ENCODE measurements at places on chromosomes 2 and 18.
A peak's percentile ranks its signal among the peaks of the same experiment; 100 is the strongest.

- no peak for DNase-seq
These were observed 93.6 kb downstream of the BCL11A start for GRCh38 chr2:60459851-60460250.

DNA sequence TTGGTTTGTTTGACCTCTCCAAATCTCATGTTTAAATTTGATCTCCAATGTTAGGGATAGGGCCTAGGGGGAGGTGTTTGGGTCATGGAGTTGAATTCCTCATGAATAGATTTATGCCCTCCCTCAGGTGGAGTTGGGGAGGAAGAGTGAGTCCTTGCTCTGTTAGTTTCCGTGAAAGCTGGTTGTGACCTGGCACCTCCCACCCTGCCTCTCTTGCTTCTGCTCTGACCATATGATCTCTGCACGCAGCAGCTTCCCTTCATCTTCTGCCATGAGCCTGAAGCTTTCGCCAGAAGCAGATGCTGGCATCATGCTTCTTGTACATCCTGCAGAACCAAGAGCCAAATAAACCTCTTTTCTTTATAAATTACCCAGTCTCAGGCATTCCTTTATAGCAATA, 231.6 kb upstream of the ERBB4 start:
- no peak for DNase-seq

- DNase-seq = no peak
These were observed 31.6 kb upstream of the NOSTRIN start for GRCh38 chr2:168770796-168771195.

DNA sequence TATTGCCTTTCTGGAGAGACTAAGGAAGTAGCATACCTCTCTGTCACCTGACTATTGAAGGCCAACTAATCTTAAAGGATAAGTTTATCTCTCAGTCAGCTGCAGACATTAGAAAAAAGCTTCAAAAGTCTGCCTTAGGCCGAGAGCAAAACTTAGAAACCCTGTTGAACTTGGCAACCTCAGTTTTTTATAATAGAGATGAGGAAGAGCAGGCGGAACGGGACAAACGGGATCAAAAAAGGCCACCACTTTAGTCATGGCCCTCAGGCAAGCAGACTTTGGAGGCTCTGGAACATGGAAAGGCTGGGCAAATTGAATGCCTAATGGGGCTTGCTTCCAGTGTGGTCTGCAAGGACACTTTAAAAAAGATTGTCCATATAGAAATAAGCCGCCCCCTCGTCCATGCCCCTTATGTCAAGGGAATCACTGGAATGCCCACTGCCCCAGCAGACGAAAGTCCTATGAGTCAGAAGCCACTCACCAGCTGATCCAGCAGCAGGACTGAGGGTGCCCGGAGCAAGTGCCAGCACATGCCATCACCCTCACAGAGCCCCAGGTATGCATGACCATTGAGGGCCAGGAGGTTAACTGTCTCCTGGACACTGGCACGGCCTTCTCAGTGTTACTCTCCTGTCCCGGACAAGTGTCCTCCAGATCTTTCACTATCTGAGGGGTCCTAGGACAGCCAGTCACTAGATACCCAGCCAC, 61.5 kb upstream of the FAM98A start:
- DNase-seq = no peak

DNA sequence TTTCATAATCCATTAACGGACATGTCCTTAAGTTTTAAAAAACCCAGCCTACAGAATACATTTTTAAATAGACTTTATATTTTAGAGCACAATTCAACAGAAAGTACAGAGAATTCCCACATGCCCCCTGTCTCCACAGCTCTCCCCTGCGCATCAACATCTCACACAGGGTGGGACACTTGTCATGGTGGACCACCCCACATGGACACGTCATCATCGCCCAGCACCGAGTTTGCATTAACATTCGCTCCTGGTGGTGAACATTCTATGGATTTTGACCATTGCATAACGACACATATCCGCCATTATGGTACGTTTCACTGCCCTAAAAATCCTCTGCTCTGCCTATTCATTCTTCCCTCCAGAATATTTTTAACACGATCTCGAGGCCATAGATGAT, 1.1 kb upstream of the KCNF1 start:
- no peak for DNase-seq

- no peak for DNase-seq
These were observed 360.1 kb downstream of the NBAS start for GRCh38 chr2:15201009-15201408.

GRCh38 chr2:200252265-200253067, 54.0 kb upstream of the SPATS2L start:
- DNase-seq = no peak

DNA sequence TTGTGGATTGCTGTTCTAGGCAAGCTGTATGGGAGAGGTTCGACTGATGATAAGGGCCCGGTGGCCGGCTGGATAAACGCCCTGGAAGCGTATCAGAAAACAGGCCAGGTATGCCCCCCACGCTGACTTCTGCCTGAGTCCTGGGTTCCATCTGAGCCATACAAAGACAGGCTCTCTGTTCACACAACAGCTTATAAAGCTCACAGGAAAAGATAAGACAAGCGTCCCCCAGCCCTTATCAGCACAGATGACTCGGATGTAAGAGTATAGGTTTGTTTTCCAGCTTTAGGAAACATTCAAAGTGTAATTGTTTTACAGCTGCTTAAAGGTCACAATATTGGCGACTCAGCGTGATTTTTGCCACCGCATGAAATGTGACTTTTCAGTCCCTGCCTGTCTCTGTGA, 12.7 kb downstream of the CNDP2 start:
- no peak for DNase-seq

GRCh38 chr2:158620656-158621055, 163.9 kb downstream of the PKP4 start:
- DNase-seq = no peak

- no peak for DNase-seq
These were observed 4.7 kb upstream of the IL36G start for GRCh38 chr2:112973156-112973555.

DNA sequence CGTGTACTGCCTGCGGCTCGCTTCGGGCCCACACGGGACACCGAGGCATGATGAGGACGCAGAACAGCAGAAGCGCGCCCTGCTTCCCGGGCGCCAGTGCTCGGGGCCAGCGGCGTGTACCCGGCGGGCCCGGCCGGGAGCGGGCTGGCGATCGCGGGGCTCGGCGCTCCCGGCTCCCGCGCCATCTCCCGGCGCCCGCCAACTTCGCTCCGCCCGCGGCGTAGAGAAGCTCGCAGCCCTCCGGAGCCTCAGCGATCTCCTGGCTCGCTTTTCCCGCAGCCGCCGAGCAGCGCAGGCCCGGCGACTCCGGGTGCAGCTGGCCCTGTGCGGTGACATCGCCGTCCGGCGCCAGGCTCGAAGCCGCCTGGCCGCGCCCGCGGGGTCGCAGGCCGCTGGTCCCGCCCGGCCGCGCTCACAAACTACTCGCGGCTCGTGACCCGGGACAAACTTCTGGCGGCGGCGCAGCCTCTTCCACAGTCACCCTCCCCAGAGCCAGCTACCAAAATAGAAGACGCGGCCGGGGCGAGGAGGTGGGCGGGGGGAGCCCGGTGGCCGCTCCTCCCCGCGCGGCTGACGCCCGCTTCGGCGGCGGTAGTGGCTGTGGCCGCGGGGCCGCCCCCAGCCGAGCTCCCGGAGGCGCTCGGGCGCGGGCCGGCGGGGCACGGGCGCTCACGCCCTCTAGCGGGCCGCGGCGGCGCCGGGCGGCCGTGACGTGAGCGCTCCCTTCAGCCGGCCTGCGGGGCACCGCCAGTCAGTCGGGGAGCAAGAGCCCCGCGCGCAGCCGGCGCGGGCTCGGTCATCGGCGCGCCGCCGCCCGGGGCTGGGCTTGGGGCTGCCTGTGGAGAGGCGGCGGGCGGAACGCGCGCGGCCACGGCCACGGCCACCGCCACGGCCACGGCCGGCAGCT, at the start of gene PTPRM:
TSS of gene PTPRM (plus strand) at position 750 of the 907 bp plus-strand sequence. CDS start 503 bp downstream, outside the sequence.
- DNase-seq = peak; percentile 90

GRCh38 chr2:203799908-203800307, 67.7 kb upstream of the CTLA4 start:
- DNase-seq = no peak

DNA sequence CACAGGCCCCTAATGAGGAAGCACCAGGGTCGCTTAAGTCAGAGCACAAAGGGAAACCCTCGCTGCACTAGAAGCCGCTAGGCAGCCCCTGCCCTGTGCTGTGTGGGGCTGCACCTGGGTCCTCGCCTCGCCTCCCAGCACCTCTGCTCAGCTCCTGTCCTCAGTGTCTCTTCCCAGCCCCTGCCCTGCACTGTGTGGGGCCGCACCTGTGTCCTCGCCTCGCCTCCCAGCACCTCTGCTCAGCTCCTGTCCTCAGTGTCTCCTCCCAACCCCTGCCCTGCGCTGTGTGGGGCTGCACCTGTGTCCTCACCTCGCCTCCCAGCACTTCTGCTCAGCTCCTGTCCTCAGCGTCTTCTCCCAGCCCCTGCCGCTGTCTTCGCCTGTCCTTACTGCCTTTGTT, 342.8 kb downstream of the EIPR1 start:
- DNase-seq = no peak

DNA sequence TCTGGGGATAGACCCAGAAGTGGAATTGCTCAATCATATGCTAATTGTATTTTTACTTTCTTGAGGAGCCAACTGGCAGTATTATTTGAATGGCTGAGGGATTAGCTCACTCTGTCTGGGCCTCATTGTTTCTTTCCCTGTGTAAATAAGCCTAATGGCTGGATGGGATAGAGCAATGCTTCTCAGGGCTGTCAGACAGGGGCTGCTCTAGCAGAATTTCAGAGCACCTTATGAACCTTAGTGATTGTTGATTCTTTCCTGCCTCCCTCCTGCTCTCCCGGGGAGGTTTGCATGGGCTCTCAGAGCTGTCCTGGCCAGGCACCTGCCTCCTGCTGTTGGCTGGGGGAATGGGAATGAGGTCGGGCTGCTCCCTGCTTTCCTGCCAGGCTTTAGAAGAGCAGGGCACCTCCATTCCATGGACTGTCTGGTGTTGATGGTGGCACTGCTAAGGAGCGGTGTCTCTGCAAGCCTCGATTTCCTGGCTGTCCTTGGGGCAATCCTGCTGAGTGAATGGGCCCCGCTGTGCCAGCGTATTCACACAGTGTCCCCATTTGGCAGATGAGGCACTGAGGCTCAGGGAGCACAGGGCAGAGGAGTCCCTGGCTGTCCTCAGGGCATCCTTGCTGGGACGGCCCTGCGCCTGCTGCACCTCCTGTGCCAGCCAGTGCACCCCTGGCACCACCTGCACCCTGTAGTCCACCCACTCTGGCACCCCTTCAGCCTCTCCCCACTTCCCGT, 468.2 kb upstream of the HS6ST1 start:
- peak; percentile 26 for DNase-seq

DNA sequence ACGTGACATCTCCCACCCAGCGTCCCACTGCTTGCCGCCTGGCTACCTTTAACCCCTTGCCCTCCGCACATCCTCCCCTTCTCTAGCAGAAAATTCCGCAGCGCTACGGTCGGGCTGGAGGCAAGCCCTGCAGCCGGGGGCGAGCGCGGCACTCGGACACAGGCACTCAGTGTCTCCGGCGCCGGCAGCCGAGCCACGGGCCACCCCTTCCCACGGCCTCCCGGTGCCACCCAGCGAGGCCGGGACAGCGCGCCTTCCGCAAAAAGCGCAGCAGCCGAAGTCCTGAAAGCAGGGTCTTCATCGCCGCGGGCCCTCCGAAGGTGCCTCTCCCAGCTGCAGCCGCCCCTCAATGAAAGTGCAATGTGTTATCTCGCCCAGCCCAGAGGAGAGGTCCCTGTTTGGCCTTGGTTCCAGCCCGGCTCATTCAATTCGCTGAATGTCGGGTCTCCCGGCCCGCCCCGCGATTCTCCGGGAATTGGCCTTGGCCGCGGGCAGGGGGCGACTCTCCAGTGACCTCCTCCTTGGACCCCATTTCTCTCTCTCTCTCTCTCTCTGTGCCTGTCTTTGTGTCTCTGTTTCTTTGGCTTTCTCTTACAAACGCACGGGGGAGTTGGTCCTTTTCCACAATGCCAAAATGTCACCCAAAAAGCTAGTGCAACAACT, 1.1 kb downstream of the DLGAP1 start:
- peak; percentile 40 for DNase-seq

All from endothelial cell (in vitro differentiated cells).